ENCODE measurements at places on chromosomes 5 and 9. TPM values are rescaled to one million over a fixed set of nuclear protein-coding genes. Genes with fewer than 3 reads are reported as not detected.
A peak's percentile ranks its signal among the peaks of the same experiment; 100 is the strongest.

Gene LECT2
- not detected for total RNA-seq

Gene ANXA2R
- total RNA-seq = 3.2 TPM

Gene FAM81B
- not detected for total RNA-seq

Gene IL5
- total RNA-seq = not detected

- H3K4me1 ChIP-seq = no peaks in the 10 kb centered on the region
- no peak overlapping the region for H3K4me3 ChIP-seq
- no peak for DNase-seq
- H3K27ac ChIP-seq = no peak overlapping the region
These were observed 13.2 kb upstream of the PLEKHG4B start for GRCh38 chr5:78805-79149.

DNA sequence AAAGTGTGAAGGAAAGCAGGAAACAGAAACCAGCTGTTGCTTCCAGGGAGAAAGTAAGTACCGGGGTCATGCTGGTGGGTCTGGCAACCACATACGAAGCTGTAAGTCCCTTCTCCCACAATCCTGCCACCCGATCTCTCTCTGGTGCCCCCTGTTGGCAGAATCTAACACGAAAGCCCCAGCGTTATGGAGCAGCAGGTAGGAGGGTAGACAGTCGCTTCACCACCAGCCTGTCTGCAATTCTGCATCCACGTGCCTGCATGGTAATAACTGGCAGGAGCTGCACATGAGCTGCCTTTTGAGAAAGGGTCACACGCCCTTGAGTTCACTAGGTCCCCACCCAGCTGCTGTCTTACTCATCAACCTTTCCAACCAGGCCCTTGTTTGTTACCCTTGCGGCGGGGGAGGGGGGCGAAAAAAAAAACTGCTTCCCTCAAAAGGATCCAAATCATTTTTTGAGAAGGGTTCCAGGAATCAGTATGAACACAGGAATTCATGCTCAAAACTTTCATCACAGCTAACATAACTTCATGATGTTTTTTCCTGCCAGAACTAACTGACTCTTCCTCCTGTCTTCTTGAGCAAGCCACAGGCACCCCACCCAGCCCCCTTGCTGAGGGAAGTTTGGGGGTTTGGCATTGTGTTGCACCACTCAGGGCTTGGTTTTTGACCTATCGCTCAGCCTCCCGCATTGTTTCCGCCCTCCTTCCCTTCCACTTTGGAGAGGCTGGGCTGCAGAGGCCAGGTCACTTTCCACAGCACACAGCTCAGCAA is 19.6 kb upstream of the TMEM252 start:
- H3K27me3 ChIP-seq = no peaks in the 10 kb centered on the region
- peaks cover 24% of the 10 kb centered on the region for H3K4me1 ChIP-seq
- H3K4me3 ChIP-seq = no peak overlapping the region
- peak overlapping the region; percentile 72 for H3K27ac ChIP-seq
- H3K36me3 ChIP-seq = no peaks in the 10 kb centered on the region

DNA sequence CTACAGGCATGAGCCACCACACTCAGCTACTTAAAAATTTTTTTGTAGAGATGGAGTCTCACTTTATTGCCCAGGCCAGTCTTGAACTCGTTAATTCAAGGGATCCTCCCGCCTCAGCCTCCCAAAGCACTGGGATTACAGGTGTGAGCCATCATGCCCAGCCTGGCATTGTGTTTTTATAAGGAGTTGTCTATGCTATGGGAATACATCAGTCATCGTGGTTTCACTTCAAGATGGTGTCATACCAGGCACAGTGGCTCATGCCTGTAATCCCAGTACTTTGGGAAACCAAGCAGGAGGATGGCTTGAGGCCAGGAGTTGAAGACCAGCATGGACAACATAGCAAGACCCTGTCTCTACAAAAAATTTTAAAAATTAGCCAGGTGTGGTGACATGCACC is 49.7 kb downstream of the CYSTM1 start:
- no peaks in the 10 kb centered on the region for H3K36me3 ChIP-seq
- no peaks in the 10 kb centered on the region for H3K27me3 ChIP-seq
- H3K4me3 ChIP-seq = no peak overlapping the region
- no peak overlapping the region for H3K27ac ChIP-seq

DNA sequence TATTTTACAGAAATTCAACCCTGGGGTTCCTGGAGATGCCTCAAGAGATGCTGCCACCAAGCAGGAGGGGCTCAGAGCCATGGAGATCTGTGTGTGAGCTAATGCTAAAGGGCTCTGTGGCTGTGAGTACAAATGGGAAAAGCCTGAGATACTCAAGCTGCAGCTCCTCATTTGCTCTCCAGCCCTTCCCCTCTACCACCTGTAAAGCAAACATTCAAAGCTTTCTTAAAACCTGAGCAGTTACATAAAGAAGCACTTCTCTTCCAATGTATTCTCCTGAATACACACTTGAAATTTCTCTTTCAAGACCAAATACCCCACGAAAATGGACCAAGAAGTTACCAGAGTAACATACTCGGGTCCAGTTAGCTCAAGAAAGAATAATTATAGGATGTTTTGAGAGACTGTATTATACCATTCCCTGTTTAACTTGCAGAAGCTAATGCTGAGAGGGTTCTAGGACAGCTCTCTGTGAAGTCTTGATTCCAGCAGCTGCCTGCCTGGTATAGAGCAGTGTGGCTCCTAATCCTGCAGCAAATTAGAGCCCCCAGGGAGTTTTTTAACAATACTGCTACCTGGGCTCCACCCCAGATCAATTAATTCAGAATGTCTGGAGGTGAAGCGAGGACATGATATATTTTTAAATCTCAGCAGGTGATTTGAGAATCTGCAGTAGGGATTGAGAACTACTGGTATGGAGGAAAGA is 21.1 kb downstream of the RGS7BP start:
- no peak overlapping the region for H3K4me3 ChIP-seq
- no peaks in the 10 kb centered on the region for H3K4me1 ChIP-seq
- no peaks in the 10 kb centered on the region for H3K27me3 ChIP-seq
- H3K36me3 ChIP-seq = no peaks in the 10 kb centered on the region
- DNase-seq = no peak

DNA sequence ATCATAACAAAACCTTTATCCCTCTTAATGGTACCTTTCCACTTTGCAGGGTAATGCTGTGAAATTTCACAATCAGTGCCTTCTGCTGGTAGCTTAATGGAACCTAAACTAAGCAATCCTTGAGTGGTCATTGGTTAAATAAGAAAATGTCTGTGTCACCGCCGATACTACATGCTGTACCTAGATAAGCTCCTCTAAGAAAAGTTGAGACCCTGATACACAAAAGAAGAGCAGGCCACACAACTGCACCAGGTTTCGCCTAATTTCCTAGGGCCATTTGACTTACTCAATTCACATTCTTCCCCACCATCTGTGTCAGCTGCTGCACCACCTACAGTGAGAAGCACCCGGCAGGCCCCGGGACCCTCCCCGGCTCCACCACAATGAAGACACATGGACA is 9.0 kb upstream of the EDF1 start:
- no peak for DNase-seq
- no peak overlapping the region for H3K27ac ChIP-seq
- H3K4me1 ChIP-seq = no peaks in the 10 kb centered on the region
- H3K4me3 ChIP-seq = no peak overlapping the region
- no peaks in the 10 kb centered on the region for H3K27me3 ChIP-seq

All from sigmoid colon (tissue), 7 donors.